T1000 (cell line): ENCODE measurements at places on chromosomes 7 and 10.

DNA sequence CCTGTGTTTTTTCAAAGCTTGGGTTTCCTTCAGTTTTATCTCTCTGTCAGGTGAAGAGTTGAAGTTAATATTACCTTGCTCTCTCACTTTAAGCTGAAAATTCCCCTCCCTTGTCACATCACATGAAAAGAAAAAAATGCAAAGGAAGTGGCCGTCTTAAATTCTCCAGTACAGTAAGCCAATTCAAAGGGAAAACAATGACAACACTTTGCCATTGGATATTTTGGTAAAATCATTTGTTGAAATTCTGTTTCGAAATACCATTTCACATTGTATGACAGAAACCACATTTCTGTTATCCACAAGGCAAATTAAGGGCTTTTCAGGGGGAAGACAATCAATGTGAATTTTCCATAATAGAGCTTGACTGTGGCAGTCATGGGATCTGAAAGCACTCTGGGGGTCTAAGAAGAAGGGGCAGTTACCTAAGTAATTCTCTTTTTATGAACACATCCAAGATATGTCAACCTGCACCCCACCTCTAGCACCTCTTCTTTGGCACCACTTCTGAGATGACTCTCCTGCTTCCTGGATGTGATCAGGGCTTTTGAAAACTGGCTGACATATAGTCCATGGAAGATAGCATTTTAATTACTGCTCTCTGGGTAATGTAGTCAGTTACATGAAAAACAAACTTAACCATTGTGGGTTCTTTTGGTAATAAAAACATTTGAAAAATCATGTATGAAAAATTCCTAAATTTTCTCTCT, 63.8 kb downstream of the ENTPD1 start:
- DNase-seq, result no peak

DNA sequence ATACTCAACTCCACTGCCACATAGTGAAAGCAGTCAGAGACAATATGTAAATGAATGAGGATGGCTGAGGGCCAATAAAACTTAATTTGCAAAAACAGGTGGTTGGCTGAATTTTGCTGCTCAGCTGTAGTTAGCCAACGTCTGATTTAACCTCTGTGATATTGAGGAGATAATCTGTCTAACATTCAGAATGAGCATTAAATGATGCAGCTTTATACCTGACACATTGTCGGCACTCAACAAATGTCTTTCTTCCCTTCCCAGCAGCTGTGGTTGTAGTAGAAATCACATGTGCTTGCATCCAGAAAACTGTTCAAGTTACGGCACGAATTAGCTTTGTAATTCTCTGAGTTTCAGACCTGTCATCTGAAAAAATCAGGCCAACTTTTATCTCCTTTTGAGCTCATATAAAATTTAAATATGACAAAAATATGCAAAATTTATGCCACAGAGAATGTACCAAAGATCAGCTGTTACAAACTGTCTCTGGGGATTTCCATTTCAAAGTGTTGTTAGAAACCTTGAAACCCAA, 1239.7 kb downstream of the GATA3 start:
- no peak for DNase-seq

DNA sequence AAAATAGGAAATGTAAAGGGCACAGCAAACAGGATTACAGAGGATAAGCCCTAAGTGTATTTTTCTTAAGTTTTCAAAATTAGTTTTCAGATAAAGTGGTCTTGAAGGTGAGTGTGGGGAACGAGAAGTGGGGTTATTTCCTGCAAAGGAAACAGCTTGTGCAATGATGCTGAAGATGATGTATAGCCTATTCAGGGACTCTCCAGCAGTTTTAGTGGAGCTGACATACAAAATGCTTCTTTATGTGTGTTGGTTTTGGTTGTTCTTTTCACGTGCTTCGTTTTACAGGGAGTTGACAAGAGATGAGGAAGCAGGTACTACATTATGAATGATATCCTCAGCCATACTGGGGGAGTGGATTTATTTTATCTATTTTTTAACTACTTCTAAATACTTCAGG, 20.5 kb downstream of the CASD1 start:
- DNase-seq, result no peak

GRCh38 chr7:16695621-16696237, 49.7 kb downstream of the BZW2 start:
- DNase-seq, result no peak

- no peak for DNase-seq
These were observed 717 bp downstream of the CNPY4 start for GRCh38 chr7:100119970-100120732.

GRCh38 chr7:92834507-92835260, 1.7 kb downstream of the CDK6 start:
- no peak for DNase-seq

GRCh38 chr10:96758423-96758822, 38.1 kb upstream of the PIK3AP1 start:
- no peak for DNase-seq

- DNase-seq, result no peak
These were observed 127.6 kb upstream of the PTN start for GRCh38 chr7:137471128-137471527.

DNA sequence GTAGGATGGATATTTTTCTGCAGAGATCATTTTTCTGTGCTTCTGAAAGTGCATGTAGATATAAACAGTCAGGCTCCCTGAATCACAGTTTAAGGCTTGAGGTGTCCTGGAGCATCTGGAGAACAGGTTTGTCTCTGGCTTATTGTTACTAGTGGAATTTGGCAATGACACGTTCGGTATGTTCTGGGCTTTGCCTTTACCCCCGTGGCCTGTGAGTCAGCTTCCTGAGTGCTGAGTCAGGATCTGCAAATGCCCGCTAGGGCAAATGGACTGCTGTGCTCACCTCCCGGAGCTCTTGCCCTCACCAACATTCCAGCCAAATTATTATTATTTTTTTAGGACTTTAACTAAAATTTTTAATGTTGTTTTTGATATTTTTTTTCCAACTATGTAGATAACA, 192.5 kb upstream of the PRSS1 start:
- peak; percentile 76 for DNase-seq
